Esophagus mucosa (tissue), 1 donor: ENCODE measurements at places on chromosomes 11 and 22. TPM values are rescaled to one million over a fixed set of nuclear protein-coding genes. Genes with fewer than 3 reads are reported as not detected.

CDC45 gene
- 10.0 TPM for total RNA-seq

TMPRSS5 gene
- 0.40 TPM for total RNA-seq

CRYBB1 gene
- total RNA-seq, result not detected

EFCAB6 gene
- total RNA-seq, result 1.6 TPM

MN1 gene
- 1.7 TPM for total RNA-seq

ROM1 gene
- total RNA-seq, result 4.9 TPM

RAG2 gene
- not detected for total RNA-seq

ATF4 gene
- total RNA-seq, result 375 TPM

PKP3 gene
- total RNA-seq, result 359 TPM

CRYAB gene
- total RNA-seq, result 19.6 TPM

PEX16 gene
- 22.6 TPM for total RNA-seq

MRGPRX3 gene
- 1.9 TPM for total RNA-seq

DNAJB7 gene
- not detected for total RNA-seq

DNA sequence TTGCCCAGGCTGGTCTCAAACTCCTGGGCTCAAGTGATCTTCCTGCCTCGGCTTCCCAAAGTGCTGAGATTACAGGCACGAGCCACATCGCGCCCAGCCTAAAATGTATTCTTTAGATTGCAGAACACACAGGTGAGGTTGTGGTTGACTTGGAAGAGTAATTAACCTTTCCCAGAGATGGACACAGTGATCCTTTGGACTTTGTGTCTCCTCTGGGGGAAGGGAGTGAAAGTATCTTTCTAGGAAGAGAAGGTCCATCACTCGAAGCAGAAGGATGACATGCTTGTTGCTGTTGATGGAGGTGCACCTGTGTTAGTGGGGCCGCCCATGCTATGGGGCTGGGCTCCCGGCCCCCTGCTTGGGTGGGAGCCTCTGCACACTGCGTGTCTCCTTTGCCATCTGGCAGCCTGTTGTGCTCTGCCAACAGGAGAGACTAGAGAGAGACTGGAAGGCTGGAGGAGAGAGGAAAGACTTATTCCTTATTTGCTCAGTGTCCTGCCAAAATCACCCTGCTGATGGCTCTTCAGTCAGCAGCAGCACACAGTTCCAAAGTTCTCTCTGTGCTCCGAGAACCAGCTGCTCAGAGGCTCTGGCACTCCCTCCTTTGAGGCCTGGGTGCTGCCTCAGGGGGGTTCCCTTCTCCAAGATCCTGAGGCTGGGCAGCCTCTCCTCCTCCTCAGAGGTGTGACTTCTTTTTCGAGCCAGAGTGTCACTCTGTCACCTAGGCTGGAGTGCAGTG is 33.1 kb upstream of the CYB5R3 start:
- no peak for ATAC-seq

DNA sequence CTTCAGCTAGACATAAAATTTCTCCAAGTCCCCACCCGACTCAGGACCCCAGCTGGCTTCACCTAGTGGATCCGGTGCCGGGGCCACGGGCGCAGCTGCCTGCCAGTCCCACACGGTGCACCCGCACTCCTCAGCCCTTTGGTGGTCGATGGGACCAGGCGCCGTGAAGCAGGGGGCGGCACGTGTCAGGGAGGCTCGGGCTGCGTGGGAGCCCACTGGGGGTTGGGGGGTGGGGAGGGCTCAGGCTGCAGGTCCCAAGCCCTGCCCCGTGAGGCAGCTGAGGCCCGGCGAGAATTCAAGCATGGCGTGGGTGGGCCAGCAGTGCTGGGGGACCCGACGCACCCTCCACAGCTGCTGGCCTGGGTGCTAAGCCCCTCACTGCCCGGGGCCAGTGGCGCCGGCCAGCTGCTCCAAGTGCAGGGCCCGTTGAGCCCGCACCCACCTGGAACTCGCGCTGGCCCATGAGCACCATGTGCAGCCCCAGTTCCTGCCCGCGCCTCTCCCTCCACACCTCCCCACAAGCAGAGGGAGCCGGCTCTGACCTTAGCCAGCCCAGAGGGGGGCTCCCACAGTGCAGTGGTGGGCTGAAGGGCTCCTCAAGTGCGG is 747.0 kb downstream of the FAM181B start:
- ATAC-seq, result no peak

- no peak for ATAC-seq
Observed at GRCh38 chr22:47370448-47371262, 608.2 kb downstream of the TBC1D22A start.

DNA sequence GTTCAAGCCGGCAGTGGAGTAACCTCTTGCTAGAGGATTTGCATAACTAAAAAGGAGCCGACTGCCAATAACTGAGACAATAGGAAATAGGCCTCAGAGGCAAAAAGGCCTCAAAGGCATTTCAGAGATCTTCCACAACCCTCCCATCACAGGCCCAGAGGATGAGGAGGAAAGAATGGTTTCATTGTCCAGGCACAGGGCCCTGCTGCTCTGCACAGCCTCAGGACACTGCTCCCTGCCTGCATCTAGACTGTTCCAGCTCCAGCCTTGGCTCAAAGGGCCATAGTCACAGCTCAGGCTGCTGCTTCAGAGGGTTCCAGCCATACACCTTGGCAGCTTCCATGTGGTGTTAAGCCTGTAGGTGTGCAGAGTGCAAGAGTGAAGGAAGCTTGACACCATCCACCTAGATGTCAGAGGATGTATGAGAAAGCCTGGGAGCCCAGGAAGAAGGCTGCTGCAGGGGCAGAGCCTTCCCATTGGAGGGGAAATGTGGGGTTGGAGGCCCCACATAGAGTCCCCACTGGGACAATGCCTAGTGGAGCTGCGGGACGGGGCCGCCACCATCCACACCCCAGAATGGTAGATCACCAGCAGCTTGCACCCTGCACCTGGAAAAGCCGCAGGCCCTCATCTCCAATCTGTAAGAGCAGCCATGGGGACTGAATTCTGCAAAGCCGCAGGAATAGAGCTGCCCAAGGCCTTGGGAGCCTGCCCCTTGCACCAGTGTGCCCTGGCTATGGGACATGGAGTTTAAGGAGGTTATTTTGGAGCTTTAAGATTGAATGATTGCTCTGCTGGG is 8.2 kb upstream of the LRP5 start:
- ATAC-seq, result no peak

- ATAC-seq, result no peak
Observed at GRCh38 chr22:43274595-43275240, 68.5 kb downstream of the SCUBE1 start.

- ATAC-seq, result no peak
Observed at GRCh38 chr11:131533998-131534397, 163.6 kb downstream of the NTM start.

GRCh38 chr11:46359953-46360352 is 12.7 kb downstream of the DGKZ start:
- ATAC-seq, result no peak

DNA sequence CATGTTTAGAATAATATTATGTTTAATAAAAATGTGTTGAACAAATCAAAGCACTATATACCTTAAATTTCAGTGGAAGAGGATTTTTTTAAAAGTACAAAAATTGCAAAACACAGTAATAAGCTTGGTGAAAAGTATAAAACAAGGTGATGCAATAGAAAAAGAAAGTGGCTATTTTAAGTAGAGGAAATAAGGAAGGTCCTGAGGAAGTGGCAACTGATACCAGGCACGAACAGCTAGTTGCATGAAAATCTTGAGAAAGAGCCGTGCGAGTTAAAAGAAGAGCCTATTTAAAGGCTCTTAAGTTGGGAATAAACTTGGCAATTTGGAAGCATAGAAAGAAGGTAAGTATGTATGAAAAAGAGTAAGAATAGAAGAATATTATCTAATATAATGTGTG is 1679.3 kb downstream of the LRRC4C start:
- ATAC-seq, result no peak

DNA sequence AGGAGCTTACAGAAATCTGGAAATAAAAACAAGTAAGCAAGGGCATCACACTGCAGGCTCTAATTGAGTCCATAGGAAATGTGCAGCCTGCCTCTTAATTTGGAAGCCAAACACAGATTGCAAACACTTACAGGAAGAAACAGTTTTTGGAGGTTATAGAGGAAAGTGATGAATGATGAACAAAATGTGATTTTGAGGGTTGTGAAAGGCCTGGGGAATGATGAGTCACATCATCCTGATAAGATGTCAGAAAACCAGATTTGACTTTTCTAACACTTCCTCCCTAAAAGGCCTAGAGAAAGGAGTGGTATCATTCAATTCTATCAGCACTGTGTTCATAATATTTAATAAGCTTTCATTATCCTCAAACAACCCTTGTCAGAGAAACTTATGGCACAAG is 96.6 kb upstream of the POU2AF2 start:
- ATAC-seq, result no peak

GRCh38 chr22:46936378-46936903 is 174.0 kb downstream of the TBC1D22A start:
- ATAC-seq, result peak; percentile 2

DNA sequence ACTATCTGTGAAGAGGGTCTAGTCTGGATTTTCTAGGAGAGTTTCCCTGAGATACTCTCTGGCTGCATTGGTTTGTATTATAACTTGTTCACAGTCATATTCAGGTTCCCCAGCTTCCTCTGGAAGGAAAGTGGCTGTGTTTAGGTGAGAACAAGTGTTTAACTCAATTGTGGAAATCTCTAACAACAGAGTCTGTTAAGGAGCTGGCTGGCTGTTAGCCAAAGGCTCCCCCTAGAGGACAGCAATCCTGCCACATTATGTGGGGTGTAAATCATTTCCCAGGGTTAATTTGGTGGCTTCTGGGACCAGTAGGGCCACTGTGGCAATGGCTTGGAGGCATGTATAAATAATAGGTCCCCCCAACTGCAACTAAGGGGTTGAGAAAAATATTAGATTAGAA is 18.4 kb downstream of the MS4A6E start:
- ATAC-seq, result no peak

DNA sequence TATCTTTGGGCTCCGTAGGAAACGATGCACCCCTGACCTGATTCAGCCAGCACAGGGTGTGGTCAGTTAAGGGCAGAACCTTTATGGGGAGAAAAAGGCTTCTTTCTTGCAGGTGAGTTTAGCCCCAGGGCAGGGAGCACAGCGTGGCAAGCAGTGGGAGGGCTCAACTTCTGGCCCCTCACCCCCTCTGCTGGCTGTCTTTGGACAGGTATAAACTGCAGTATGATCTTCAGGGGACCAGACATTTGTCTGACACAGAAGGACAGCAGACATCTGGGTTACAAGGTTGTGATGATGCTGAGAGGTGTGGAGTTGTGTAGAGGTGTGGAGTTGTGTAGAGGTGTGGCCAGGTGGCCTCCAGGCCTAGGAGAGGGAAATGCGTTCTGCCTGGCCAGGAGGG is 324.0 kb upstream of the PLET1 start:
- ATAC-seq, result no peak

DNA sequence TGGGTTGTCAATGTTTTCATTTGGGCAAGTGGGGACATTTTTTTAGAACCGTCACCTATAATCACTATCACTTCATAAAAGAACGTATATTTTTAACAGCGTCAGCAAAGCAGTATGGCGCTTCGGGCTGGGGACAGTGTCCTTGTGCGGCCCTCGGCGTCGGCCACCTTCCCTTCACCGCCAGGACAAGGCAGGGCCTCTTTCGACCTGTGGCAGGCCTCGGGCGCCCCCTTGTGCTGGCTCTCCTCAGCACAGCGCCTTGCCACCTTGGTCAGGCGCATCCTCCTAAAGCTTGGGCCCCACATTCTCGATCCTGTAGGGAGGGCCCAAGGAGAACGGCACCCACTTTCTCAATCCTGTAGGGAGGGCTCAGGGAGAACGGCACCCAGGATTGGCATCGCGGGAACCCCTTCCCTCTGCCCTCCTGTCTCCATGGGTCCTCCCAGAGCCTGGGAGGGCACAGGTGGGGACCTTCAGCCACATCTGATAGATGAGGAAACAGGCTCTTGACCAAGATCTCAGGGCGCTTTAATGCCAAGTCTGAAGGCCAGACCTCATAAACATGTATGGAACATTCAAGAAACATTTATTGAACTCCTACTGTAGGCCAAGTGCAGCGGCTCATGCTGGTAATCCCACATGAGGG is 11.5 kb upstream of the FADD start:
- ATAC-seq, result peak; percentile 84

- ATAC-seq, result peak; percentile 81
Observed at GRCh38 chr11:45233121-45233803, 52.9 kb downstream of the SYT13 start.

GRCh38 chr11:69560141-69560790 is 78.8 kb downstream of the LINC01488 start:
- no peak for ATAC-seq

- ATAC-seq, result no peak
Observed at GRCh38 chr22:24383061-24383460, 44.3 kb upstream of the ADORA2A start.

DNA sequence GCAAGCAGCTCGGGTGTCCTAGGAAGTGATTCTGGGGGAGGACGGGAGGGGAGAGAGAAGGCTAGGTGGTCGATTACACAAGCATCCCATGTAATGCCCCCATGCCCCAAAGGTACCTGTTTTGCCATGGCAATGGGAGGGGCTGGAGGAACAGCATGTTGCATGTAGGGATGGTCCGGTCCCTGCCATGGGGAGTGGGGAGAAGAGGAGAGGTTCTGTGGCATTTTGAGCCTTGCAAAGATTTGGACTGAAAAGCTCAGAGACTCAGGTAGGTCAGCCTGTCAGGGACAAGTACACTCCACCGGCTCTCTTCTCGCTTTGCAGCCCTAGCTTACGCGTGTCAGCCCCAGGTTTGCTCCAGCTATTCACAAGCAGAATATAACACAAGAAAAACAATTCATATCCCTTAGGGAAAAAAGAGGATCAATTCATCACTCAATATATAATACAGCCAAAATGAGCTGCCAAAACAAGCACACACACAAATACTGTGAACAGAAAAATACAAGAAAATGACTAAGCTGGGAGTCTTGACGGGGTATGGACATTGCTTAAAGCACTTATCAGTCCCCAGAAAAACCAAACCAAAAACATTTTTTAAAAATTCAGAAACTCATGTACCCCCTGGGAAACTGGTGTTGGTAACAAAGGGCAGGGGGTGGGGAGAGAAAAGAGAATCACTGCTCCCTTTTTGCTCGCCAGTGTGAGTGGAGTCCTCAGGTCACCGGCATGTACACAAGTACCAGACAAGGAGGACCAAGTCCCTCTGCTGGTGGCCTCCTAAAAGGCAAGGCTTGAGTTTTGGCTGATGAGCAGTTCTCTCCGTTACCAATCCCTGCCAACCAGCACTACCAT is 21.6 kb downstream of the APOL5 start:
- ATAC-seq, result peak; percentile 27

GRCh38 chr11:134538742-134539141 is 126.7 kb upstream of the B3GAT1 start:
- ATAC-seq, result no peak

- ATAC-seq, result peak; percentile 32
Observed at GRCh38 chr22:36439481-36440271, 41.8 kb downstream of the TXN2 start.

GRCh38 chr11:70105755-70106571 is 27.8 kb downstream of the ANO1 start:
- peak; percentile 8 for ATAC-seq

- ATAC-seq, result no peak
Observed at GRCh38 chr22:49685686-49686085, 142.0 kb downstream of the BRD1 start.

- no peak for ATAC-seq
Observed at GRCh38 chr22:49403102-49403501, 424.6 kb downstream of the BRD1 start.

GRCh38 chr11:95778699-95779098 is 10.9 kb downstream of the FAM76B start:
- ATAC-seq, result no peak

- no peak for ATAC-seq
Observed at GRCh38 chr11:68036717-68037239, 2.0 kb upstream of the TCIRG1 start.

GRCh38 chr11:23236826-23237555 is 376.7 kb upstream of the CCDC179 start:
- ATAC-seq, result no peak

GRCh38 chr11:43010042-43010441 is 301.8 kb upstream of the API5 start:
- ATAC-seq, result no peak

- peak; percentile 60 for ATAC-seq
Observed at GRCh38 chr11:88418508-88418907, 81.0 kb upstream of the CTSC start.
